Stimulated activated CD8-positive, alpha-beta memory T cell treated with anti-CD3 and anti-CD28 coated beads, Interleukin-4, amount 100 ng/mL, for 1 hour (primary cell): ENCODE measurements at places on chromosomes 3 and 15.

DNA sequence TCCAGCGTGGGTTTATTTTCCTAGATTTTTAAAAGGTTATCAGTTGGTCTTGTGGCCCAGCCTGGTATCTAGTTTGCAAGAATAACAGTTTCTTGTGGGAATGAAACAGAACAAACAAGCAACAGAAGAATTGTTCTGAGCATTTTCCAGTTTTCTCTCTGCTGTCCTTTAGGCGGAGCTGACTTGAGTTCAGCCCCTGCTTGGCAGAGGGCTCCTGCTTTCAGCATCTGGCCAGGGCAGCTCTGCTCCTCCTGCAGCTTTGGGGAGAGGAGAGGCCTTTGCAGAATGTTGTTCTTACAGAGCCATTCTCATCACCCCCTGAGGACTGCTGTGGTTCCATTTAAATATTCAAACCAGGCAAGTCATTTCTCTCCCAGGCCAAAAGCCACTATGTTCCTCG is 117.7 kb downstream of the ALDH1A2 start:
- DNase-seq, result no peak

GRCh38 chr3:54917174-54917573 is 10.7 kb downstream of the LRTM1 start:
- DNase-seq, result no peak

DNA sequence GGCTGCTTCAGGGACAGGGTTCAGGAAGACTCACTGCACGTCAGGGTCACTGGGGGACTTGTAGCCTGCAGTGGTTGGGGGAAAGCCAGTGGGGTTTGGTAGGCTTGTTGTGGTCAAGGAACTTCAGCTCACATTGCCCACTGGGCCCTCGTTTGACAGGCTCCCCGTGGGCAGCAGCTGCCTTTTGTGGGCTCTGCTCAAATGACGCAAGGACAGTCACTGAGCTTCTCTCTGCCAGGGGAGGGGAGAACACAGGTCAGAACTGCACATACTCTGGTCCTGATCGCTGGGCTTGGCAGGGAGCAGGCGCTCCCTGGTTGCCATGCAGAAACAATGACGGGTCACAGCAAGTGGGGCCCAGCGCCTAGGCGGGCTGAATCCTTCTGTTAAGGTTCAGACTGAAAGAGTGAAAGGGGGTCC is 45.5 kb downstream of the FAM174B start:
- DNase-seq, result no peak

DNA sequence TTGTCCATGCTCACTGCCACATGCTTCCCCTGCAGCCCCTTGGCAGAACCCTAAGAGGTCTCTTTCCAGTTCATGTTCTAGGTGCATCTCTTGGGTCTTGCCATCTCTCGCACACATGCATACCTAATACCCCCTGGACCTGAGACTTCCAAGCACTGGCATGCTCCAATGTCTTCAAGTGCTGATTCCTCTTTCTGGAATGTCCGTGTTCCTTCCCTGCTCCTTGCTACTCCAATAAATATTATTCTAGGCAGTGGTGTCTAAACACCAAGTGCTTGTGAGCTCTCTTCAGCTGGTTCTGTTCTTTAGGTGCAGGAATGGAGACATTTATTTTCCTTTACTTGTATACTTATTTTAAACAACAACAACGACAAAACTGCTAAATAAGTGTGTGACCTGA is 370.1 kb downstream of the LPP start:
- DNase-seq, result no peak

GRCh38 chr3:17187589-17188184 is 302.9 kb downstream of the PLCL2 start:
- DNase-seq, result no peak

- DNase-seq, result no peak
Measured at GRCh38 chr3:40705663-40706062, 180.9 kb downstream of the ZNF621 start.

DNA sequence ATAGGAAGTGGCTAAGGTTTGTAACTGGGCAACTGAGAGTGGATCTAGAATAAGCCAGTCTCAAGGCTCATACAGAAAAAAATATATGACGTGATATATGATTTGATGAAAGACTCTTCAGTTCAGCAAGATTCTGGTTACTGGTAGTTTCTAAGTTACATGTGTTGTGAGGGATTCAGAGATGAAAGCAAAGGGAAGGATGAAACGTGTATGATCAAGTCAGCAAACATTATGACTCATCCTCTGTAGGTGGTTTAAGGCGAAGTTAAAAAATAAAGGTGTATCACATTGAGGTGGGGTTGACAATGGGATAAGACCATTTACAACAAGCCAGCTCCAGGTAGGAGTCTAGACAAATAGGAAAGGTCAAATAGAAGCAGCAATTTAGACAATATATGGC is 16.2 kb downstream of the TERC start:
- DNase-seq, result no peak

- DNase-seq, result no peak
Measured at GRCh38 chr15:73755481-73755880, 2.3 kb upstream of the INSYN1 start.

- DNase-seq, result no peak
Measured at GRCh38 chr15:58555162-58556027, 123.6 kb downstream of the LIPC start.

DNA sequence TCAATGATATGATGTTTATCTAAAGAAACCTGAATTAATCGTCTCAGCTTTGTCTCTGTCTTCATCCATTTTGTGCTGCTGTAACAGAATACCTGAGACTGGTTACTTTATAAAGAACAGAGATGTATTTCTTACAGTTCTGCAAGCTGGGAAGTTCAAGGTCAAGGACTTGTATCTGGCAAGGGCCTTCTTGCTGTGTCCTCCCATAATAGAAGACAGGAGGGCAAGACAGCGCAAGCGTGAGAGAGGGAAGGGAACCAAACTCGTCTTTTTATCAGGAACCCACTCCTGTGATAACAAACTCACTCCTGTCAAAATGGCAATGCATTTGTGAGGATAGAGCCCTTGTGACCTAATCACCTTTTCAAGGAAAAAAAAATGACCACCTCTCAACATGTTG is 131.5 kb downstream of the GHSR start:
- DNase-seq, result no peak

DNA sequence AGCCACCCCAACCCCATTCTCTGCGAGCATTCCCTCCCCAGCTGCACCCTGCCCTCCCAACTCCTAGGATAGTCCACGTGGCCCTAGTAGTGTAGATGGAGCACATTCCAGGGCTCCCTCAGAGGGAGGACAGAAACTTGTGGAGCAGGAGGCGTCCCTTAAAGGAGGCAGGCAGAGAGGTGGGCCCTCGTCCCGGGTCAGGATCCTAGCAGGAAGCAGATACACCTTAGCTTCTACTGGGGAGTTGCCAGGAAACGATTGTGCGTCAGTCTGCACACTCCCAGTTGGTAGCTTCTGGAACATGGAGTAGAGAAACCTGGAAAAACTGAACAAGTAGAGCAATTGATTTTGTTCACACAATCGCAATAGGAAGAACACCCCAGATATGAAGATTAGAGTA is 43.9 kb upstream of the KLHL25 start:
- DNase-seq, result no peak

DNA sequence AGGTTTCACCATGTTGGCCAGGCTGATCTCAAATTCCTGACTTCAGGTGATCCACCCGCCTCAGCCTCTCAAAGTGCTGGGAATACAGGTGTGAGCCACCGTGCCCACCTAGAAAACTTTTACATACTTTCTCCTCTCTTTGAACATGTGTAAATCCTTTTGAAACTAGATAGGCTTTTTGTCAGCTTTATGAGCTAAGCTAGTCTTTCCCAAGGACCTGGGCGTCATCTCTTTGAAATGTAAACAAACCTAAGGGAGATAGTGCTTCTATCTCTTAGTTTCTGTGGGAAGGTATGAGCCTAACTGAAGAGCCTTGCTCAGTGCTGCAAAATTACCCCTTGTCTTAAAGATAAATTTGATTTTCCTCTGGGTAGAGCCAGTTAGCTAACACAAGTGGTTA is 4.8 kb downstream of the CX3CR1 start:
- no peak for DNase-seq

DNA sequence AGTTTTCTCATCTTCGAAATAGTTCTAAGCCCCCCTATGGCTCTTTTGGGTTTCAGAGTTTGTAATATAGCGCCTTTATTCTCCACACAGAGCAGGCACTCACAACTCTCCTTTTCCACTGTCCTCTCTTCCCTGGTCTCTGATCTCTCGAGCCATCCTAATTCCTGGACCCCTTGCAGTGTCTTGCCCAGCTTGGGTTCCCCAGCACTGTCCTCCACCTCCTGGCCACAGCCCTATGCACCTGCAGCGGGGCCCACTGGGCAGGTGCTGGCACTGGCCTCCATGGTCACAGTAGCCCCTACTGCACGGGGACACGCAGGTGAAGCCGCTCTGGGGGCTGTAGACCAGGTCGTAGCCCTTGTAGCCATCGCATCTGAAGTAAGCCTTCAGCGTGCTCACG is 27.9 kb downstream of the MUC20 start:
- DNase-seq, result no peak

DNA sequence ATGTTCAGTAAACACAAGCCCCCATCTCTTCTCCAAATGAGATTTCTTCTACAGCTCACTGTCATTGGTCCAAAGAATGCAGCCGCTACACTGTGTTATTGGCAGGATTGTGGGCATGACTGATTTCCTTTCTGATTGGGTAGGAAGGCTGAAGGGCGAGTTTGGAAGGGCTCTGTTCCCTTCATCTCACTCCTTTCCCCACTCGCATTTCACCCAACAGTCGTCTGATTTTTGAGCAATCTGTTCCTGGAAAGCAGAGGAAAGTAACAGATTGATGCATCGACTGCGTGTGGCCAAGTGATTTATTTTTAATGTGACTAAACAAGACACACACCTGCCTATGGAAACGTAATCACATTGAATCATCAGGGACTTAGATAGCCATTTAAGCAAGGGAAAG is 55.5 kb downstream of the NOX5 start:
- DNase-seq, result no peak

- no peak for DNase-seq
Measured at GRCh38 chr3:42850263-42850662, 25.4 kb downstream of the CYP8B1 start.

DNA sequence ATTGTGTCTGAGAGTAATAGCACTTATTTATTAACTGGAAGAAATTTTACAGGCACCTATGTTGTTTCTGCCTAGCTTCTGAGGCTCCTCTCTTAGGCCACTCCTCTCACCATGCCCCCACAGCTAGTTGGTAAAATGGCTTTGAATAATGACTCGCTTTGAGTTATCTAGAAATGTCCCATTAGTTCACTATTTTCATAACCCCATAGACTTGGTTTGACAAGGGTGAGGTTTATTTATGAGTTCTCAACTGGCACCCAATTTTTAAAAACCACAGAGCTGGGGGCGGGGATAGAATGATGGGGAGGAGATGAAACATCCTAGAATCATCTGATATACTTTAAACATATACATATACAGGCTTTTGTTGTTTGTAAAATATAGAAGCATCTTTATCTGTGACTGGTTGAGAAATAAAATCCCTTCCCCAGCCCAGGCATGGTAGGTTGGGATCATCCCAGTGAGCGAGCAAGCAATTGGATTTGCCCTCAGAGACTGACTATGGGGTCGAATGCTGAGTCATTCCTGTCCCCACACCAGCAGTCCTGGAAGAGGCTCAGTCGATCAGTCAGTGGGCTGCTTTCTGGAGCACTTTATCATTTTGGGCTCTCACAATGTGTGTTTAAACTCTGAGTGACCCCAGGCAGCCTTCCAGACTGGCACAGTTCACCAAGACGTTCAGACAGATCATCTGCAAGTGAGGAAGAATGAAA is 60.2 kb upstream of the TSEN2 start:
- DNase-seq, result no peak

GRCh38 chr3:133096900-133097613 is 58.9 kb downstream of the TMEM108 start:
- no peak for DNase-seq

- peak; percentile 5 for DNase-seq
Measured at GRCh38 chr3:48187579-48188265, 495 bp downstream of the CDC25A start.

DNA sequence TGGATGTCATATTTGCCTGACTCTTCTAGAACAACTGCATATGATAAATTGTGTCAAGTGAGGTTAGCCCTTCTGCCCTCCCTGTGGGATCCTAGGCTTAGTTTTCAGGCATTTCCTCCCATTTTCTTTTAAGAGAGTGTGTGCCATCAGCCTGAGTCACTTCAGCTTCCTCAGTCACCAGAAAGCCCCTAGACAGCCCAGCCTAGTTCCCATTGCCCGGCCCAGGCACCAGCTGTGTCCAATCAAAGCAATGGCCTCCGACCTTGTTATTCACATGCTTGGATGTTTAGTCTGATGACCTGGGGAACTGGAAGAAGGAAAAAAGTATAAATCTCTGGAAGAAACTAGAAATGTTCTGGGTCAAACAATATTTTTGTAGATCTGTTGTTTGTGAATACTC is 221.9 kb upstream of the LRIG1 start:
- no peak for DNase-seq

DNA sequence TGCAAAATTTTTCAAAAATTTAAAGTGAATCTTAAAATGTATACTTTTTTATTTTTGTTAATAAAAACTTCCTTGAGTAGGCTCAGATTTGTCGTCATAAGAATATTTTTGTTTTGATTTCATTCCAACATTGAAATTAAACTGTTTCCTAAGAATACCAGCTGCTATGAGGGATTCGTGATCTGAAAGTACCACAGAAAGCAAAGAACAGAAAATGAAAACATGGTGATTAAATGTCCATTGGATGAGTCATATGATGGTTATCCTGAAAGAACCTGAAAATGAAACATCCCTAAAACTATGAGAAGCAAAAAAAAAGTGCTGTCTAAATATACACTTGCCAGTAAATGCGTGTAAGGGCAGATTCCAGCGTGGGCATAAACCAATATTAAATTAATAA is 143.8 kb downstream of the GMNC start:
- no peak for DNase-seq

GRCh38 chr3:104673981-104674380 is 692.7 kb upstream of the ALCAM start:
- no peak for DNase-seq

DNA sequence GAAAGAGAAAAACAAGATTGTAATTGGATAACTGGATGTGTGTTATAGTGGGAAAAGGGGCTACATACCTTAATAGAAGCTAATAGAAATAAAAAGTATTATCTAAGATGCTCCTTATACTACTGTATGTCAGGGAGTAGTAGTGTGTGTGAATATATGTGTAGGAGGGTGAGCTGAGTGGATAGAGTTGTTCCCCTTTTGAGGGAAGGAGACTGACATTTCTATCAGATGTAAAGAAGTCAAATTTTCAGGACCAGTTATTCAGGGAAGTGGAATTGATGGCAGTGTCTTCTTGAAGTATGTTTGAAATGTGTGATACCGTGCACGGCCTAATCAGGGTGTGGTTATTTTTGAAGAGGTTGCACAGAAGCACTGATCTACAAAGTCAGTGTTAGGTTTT is 49.1 kb downstream of the PCOLCE2 start:
- no peak for DNase-seq

- DNase-seq, result no peak
Measured at GRCh38 chr15:88032787-88033186, 223.8 kb downstream of the NTRK3 start.
